Panc1 (cell line): ENCODE measurements at places on chromosomes 7 and 10. TPM values are rescaled to one million over a fixed set of nuclear protein-coding genes. Genes with fewer than 3 reads are reported as not detected.

DNA sequence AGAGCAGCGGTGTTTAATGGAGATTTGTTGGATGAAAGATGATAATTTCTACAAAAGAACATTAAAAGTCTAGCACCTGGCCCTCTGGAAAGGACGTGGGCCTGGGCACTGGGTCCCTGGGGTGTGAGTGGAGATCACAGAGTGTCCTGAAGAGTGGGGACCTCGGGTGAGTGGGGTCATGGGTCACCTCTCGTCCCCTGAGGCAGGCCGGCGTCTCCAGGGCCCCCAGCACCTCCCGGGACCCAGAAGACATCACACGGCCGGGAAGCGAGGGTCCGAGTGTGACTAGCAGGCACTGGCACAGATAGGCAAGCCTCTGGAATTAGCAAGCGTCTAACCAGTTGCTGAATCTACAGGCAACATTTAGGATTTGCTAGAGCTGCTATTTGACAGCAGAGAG lies 257.2 kb downstream of the MAD1L1 start:
- DNase-seq, result no peak

DNA sequence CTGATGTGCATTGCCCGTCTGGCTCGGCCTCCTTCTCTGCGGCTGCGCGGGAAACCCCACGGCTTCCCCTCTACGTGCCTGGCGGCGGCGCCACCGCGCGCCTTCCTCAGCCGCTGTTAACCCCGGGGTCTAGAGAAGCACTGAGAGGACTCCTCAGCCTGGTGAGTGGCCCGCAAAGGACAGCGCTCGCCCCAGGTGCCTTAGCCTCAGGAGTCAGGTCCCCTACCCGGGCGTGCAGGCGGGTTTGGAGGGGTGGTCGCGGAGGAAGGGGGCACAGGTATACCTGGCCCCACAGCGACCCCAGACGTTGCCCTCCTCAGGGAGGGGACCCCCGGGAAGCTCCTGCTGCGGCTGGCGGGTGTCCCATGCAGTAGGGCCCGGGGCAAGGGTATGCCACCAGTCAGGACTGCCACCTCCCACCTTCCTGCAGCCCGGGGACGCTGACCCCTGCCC lies 51.0 kb downstream of the ARL5B start:
- DNase-seq, result no peak

DNA sequence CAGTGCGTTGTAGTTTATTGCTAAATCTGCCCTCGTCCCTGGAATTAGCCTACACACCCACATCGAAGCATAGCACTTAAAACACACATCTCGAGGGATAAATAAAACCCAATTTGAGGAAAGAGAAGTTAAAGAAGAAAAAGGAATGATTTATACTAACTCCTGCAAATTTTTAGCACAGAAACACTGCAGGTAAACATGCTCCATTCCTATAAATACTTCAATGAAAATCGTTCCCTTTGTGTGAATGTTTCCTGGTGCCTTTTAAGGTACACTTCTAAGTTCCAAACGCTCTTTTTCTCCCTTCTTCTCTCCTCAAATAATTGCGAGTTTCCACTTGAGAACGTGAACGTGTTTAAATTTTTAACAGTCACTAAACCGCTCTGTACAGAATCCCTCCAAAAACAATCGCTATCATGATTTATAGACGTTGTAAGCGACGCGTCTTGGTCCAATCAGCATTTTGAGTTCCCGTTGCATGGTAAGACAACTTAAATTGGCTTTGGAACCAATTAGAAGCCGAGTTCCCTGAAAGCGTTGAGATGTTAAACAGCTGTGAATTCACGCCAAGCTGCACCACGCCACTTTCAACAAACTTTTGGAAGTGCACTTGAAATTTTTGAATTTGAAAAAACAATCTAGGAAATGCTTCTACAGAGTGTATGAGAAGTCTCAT lies 12.5 kb upstream of the EBLN1 start:
- DNase-seq, result no peak

AZGP1 gene
- total RNA-seq, result 0.49 TPM

DNA sequence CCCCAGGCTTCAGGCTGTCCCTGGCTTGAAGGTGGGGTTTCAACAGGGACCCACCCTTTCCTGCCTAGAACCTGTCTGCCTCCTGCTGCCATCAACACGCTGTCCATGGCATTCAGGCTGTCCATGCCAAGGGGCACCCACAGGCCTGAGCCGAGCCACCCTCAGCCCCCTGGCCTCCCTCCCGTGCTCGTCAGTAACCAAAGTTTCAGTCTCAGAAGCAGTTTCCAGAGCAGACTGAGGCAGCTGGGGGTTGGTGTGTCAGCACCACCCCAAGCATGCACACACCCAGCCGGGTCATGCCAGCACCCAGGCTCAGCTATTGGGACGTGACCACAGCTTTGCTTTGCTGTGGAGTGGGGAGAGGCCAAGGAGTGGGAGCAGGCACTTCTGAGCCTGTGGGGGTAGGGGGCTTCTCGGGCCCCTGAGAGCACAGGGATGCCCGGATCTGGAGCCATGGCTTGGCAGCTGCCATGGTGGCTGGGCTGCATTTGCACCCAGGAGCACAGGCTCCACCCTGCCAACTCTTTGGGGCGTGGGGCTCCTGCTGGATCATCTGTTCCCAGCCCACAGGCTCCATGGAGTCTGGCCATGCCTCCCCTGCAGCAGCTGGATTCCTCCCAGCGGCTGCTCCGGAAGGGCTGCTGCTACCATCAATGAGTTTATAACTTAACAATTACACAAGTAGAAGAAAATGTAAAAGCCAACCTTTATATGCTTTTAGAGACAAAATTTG lies 314.5 kb upstream of the SEMA3C start:
- no peak for DNase-seq

NUTM2B gene
- total RNA-seq, result 0.31 TPM

- DNase-seq, result no peak
Observed at GRCh38 chr7:101901661-101902491, 84.5 kb downstream of the CUX1 start.

GRCh38 chr7:3438352-3438751 lies 137.3 kb downstream of the SDK1 start:
- DNase-seq, result no peak

DNA sequence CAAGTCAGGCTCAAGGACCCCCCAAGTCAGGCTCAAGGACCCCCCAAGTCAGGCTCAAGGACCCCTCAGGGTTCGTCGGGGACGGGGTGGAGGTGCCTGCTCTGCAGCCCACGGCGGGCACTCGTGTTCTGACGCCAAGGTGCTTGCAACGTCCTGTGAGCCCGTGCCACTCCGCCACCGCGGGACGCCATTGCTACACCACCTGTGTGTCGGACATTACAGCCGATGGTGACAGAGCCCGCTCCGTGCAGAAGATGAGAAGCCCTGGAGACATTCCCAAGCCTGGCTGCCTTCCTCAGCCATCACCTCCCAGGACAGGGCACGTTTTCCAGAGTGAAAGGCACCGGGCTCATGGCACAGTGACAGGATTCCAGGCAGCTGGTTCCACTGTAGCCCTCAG lies 97.7 kb upstream of the DNAAF5 start:
- no peak for DNase-seq

DNA sequence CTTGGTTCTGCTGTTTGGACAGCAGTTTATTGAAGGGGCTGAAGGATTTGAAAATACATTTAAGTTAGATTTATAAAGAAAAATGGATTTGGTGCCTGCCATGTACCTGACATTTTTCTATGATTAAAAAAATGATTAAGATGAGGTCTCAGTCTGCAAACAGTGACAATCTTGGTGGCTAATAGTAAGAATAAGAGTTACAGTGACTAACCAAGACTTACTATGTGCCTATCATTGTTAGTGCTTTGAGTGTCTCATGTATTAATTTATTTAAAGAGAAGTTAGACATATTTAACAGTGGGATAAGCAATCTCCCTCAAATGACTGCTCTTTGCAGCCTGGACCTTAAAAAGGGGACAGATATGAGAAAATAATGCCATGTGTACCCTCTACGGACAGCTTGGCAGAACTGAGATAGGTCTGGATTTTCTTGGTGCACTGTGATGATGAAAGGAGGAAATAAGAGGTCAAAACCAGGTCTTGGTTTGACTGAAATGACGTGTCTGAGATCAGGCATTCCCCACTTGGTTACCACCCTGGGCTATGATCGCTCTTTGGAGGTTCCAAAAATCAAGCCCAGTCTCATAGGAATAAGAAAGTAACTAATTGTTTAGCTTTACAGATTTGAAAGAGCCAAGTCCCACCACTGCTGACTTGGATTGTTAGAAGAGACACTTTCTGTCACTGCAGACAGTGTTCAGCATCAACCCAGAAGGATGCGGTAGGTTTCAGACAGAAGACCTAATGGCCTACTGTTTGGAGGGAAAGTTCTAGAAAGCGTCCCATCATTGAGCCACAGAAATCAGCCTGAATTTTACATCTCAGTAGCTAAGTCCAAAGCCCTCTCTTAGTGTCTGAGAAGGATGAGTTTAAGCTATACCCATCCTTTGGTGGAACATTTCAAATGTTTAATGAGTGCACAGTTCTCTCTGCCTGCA lies 2.1 kb downstream of the CASP7 start:
- no peak for DNase-seq

DNA sequence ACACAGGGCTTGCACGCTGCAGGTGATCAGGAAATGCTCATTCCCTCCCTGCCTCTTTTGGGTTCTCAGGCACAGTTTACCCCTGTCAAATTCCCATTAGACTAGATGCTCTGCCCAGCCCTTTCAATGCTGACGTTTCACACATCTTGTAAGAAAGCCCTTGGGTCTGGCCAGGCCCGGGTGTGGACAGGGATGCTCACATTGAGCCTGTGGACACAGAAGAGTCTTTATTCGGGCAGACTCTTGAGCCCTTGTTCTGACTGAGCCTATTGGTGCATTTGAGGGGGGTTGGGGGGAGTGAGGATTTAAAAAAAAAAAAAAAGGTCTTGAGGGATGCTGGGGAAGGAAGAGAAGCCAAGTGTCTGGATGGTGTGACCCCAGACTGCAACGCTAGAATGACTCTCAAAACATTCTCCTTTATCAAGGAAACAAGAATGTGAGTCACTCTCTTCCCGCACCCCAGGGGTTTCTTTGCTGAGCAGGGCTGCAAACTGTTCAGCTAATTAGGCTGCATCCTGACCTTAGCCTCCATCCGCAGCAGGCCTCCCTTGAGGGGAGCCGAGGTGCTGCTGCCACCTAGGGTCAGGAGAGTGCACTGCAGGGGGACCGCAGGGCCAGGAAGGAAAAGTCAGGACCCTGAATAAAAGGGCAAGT lies 53.6 kb upstream of the TMEM72 start:
- no peak for DNase-seq

DNA sequence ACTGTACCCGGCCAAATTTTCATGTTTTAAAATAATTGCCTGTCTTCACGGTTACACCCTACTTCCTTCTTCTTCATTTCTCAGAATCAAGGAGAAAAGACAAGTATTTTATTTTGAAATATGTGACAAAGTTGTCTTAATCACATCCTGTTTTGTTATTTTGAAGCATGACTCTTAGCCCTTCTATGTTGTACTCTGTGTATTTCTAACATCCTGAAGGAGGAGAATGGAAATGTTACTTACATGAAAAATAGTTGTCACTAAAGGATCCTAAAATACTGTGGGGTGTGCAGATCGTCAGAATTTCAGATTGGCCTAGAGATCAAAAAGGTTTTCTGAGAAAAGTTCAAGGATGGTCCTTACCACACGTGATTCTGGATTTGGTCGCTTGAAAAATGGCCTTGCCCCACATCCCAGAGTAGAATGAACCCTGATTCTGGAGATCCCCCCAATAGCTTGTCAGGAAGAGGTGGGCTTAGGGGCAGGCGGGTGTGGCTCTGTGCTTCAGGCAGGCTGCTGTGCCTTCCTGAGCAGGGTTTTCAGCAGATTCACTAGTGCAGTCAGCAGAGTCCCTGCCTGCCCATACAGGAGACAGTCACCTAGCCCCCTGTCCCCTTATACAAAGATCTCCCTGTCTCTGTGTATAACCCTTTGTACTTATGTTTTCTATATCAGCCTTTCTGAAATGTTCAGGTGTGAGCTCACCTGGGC lies 8.6 kb downstream of the UPP1 start:
- DNase-seq, result no peak
